ENCODE measurements at places on chromosomes 6 and 20.

DNA sequence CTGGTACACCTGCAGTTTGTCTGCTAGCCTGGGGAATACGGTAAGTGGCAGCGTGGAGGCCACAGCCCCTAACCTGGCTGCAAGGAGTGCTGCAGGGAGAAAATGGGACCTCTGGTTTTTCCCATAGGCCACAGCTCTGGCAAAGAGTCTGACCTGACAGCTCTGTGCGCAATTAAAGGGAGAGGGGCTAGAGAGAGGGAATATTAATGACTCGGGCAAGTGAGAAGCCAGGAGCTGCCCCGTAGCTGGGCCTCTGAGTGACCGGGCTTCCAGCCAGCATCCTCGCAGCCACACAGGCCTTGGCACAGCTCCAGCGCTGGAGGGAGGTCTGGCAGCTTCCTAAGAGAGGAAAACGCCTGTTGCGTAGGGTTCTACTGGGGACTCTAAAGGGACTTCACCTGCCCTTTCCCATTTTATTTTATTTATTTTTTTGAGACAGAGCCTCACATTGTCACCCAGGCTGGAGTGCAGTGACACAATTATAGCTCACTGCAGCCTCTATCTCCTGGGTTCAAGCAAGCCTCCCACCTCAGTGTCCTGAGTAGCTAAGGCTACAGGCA, 18.2 kb upstream of the OCSTAMP start:
- no peak for DNase-seq

- no peak for DNase-seq
Observed at GRCh38 chr6:69106511-69106910, 471.4 kb downstream of the ADGRB3 start.

- no peak for DNase-seq
Observed at GRCh38 chr6:166446567-166447065, 63.9 kb upstream of the MPC1 start.

DNA sequence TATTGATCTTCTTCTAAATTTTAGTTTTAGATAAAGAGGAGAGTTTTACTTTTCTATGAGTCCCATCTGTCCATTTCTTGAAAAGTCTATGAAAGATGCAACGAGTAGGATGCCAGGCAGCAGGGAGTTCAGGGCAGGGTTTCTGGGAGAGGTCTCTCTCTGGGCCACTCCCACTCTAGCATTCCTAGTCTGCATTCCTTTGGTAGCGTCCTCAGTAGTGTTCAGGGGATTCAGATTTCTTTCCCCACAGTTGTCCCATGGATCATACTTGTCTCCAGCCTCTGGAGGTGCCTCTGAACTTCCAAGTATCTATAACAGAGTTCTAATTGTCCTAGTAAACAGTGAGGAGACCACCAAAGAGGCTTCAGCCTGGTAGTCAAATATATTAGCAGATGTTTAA, 225.3 kb downstream of the RIMS1 start:
- no peak for DNase-seq

DNA sequence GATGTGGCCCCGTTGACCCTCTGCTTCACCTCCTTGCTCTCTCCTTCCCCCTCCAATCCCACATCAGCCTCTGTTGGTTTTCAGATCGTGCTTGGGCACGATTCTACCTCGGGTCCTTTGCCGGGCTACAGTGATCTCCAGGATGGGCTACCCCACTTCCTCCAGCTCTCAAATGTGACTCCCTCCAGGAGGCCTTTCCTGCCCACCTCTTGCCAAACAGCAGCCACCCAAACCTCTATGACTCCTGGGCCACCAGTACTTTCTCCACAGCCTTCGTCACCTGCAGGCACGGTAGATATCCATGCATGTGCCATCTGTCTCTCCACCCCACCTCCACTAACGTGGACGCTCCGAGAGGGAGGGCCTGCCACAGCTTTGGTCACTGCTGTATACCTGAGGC, 55.9 kb upstream of the NXT1 start:
- no peak for DNase-seq

DNA sequence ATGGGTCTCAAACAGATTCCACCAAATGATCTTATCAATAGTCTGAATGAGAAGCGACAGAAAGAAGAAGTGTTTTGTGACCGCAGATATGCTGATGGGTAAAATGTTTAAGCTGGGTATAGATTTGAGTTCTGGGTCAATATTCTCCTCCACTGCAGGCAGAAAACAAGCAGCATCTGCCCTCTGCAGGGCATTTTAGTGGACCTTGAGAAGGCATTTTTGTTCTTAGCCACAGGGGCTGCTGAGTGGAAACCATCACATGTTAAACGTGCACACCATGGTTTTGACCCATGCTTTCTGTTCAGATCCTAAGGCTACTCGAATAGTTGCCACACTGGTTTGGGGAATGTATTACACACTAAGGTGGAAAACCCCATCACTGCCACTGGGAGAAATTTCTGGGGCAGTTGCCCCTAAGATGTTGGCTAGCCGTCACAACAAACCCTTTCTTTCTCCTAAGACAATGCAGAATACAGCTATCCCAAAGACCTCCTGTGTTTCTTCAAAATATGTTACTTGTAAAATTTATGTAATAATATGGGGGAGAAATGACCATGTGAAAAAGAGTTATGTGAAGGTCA, 5.5 kb downstream of the POU3F2 start:
- no peak for DNase-seq

- no peak for DNase-seq
Observed at GRCh38 chr6:163952005-163952404, 537.5 kb downstream of the QKI start.

DNA sequence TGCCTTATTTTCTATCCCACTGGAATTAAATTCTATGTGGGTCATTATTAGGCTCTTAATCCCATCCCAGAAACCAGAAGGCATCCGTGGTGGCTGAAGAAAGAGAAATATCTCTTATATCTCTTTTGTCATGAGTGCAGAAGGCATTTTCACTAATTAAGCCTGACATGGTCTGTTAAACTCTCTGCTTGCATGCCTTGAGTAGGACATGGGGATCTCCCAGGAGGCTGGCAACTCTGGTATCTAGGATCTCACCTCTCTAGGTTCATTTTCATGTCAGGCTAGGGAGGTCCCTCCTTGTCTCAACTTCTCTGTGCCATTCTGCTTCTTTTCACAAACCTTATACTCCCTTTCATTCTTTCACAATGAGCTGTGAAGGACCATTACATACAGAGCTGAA, 25.3 kb upstream of the GPR63 start:
- no peak for DNase-seq

DNA sequence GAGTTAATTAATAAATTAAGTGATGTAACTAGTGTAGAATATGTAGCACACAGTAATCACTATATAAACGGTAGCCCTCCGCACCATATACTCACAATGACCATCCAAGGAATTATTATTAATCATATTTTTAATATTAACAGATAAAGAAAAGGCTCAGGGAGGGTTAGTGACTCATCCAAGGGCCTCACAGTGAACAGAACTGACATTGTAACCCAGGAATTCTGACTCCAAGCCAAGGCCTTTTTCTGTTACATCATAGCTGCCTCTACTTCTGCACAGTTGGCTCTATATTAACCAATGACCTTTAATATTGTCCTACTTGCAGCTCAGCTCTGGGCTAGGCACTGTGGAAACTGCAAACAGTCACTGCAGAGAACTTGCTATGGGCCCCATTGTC, 117.5 kb upstream of the SIRPG start:
- DNase-seq, result no peak

GRCh38 chr6:101936516-101936915, 543.0 kb downstream of the GRIK2 start:
- no peak for DNase-seq

GRCh38 chr6:39829331-39829730, 37.2 kb downstream of the DAAM2 start:
- no peak for DNase-seq

GRCh38 chr20:62344782-62345181, 22.3 kb downstream of the LAMA5 start:
- no peak for DNase-seq

DNA sequence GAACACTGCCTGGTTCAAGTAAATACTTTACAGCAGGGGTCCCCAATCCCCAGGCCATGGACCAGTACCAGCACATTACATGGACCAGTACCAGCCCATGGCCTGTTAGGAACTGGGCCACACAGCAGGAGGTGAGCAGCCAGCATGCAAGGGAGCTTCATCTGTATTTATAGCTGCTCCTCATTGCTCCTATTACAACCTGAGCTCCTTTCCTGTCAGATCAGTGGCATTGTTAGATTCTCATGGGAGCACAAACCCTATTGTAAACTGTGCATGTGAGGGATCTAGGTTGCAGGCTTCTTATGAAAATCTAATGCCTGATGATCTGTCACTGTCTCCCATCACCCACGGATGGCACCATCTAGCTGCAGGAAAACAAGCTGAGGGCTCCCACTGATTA, 12.0 kb upstream of the RBPJL start:
- no peak for DNase-seq

GRCh38 chr6:38192487-38192886, 373.0 kb downstream of the ZFAND3 start:
- no peak for DNase-seq

- DNase-seq, result no peak
Observed at GRCh38 chr20:20691477-20692235, 20.8 kb downstream of the RALGAPA2 start.

DNA sequence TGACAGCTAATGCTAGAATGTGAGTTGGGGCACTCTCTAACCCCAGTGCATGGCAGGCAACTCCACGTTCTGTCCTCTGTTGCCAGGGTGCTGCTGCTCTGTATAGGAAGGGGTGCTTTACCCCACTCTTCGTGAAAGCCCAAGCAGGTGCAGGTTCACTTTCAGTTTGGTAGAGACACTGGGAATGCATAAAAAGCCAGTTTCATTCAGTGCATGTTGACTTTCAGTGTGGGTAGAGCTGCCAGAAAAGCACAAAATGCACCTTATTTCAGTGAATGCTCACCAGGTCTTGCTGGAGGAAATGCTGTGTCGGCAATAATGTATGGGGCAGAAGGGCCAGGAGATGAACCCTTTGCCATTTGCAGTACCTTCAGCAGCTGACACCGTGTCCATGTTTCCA, 62.1 kb upstream of the ADGRB3 start:
- DNase-seq, result no peak

DNA sequence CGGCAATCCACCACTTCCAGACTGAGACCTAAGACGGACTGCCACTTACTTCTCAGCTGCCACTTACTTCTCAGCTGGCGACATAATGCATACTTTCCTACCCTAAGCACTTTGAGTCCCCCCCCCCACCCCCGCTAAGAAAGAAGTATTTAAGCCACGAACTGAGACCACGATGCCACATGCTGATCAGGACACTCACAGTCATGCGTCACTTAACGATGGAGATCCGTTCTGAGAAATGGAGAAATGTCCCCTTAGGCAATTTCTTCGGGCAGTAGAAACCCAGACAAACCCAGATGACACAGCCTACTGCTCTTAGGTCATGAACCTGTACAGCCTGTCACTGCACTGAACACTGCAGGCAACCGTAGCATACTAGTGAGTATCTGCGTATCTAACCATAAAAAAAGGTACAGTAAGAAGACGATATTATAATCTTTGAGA, 690 bp downstream of the IFNGR1 start:
- peak; percentile 68 for DNase-seq

DNA sequence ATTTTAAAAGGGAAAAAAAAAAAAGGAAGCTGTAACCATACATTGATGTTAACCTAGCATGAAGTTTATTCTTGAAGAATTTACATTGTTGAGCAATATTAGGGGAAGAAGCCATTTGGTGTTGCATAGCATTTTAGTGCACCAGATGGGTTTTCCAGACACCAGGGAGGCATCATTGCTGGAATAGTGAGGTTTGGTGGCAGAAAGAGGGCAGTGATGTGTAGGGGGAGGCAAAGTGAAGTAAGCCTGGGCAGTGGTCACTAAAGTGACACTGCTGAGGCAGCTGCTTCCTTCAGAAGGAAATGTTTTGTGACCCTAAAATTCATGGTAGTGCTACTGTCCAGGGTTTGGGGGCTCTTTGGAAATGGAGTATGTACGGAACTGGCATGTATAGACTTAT, 2.6 kb downstream of the TOMM6 start:
- peak; percentile 15 for DNase-seq

DNA sequence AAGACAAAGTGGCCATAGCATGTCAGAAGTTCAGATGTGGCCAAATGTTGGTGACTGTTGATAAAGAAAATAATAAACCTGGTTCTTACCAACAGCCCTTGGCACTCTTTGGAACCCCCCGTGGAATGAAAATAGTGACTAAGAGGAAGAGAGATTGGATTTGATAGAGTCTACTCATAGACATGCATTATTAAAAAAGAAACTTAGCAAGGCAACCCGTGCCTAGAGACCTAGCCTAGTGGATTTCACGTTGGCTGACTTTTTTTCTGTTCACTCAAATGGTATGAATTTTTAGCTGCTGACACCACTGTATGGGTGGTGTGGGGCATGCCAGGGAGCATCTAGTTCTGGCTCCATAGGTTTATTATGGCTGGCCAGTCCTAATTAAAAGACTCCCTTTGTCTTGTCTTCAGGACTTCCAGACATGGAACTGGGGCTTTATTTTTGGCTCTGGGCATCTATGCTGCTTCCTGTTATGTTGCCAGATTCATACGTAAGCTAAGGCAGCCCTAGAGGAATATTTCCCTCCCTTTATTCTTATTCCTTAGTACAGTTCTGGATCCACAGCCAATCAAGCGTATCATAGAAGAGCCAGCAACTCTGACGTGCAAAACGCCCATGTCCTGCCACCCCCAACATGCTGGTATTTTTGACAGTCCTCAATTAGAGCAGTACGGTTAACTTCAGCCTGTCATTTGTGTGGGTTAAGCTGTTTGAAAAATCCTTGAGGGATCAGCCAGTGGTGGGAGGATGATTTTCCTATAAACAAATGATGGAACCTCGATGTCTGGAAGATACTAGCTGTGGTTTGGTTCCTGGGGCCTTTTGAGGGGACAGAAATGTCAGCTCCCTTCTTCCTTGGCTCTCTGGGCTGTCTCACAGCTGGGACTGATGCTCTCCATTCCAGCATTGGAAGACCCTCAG, 127.5 kb downstream of the ISM1 start:
- no peak for DNase-seq
